ENCODE measurements at places on chromosomes 6 and 20. TPM values are rescaled to one million over a fixed set of nuclear protein-coding genes. Genes with fewer than 3 reads are reported as not detected.

Gene KIFC1
- total RNA-seq: 0.27 TPM

DNA sequence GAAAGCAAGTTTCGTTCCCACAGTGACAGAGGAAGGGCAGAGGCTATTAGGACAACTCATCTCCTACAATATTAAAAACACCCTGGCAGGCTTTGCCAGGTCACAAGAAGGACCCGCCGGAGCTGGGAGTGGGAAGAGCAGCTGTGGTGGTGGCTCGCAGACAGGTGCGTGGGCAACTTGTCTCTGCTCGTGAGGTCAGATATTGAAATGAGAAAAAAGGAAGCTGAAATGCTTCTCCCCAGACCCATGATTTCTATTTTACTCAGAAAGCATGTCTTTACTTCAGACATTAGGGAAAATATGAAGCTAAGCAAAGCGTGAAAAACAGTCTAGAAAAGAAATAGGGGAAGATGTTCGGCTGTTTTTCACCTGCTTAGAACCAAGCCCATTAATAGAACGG lies 166.3 kb upstream of the EEF1E1 start:
- no peak for DNase-seq

DNA sequence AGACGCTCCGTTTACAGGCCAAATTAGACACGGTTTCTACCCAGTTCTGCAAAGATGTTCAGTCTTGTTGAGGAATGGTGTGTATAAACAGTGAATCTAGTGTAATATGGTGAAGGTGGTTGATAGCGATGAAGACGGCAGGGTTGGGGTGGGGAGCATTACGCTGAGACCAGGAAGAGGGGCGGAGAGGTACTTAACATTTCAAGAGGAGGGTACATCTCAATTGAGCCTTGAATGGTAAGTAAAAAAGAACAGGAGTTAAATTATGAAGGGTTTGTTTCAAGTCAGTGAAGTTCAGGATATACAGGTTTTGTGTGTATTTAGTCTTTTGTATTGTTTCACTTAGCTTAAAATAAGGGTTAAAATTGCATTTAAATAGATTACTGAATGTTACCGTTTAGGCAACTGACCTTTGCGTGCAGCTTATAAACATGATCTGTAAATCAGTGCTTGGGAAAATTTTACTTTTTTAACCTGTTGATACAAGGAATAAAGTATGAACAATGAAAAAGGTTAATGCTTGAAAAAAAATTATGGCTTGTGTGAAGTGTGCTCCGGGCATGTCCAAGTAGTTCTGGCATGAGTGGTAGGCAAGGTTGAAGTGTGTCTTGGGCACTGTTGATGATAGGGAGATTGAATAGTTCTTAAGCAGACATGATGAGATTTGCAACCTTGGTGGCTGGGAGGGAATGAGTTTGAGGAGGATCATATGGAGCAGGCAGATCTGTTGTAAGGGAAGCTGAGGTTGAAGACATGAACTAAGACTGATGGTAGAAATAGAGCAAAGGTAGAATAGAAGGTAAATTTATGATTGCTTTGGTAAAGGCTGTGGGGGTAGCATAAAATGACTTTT lies 842 bp downstream of the POLR1C start:
- DNase-seq: no peak

- peak; percentile 55 for DNase-seq
Measured at GRCh38 chr6:3208098-3208774, 19.2 kb downstream of the TUBB2B start.

- peak; percentile 73 for DNase-seq
Measured at GRCh38 chr20:1941226-1941625, 46.0 kb downstream of the SIRPA start.

- no peak for DNase-seq
Measured at GRCh38 chr20:54276577-54277169, 68.8 kb downstream of the PFDN4 start.
